ENCODE measurements at places on chromosomes 11 and 22. TPM values are rescaled to one million over a fixed set of nuclear protein-coding genes. Genes with fewer than 3 reads are reported as not detected.

The OR52I2 gene
- total RNA-seq, result not detected

The LMO1 gene
- total RNA-seq, result not detected

The CSTF3 gene
- total RNA-seq, result 31.7 TPM

The TSPAN18 gene
- total RNA-seq, result 5.8 TPM

GRCh38 chr11:1299621-1300020, 9.8 kb downstream of the TOLLIP start:
- no peak overlapping the region for H3K4me3 ChIP-seq
- no peak for DNase-seq
- H3K27me3 ChIP-seq, result no peaks in the 10 kb centered on the region
- no peak overlapping the region for H3K27ac ChIP-seq
- no peaks in the 10 kb centered on the region for H3K36me3 ChIP-seq

GRCh38 chr11:73117071-73117470, 25.0 kb downstream of the FCHSD2 start:
- no peak overlapping the region for H3K27ac ChIP-seq
- no peak overlapping the region for H3K4me3 ChIP-seq
- no peaks in the 10 kb centered on the region for H3K36me3 ChIP-seq
- H3K4me1 ChIP-seq, result no peaks in the 10 kb centered on the region
- no peak for DNase-seq
